Left colon (tissue), 2 donors: ENCODE measurements at places on chromosomes 6 and 20.
A peak's percentile ranks its signal among the peaks of the same experiment; 100 is the strongest.

- DNase-seq = no peak
Measured at GRCh38 chr20:62232194-62232593, 6.1 kb upstream of the OSBPL2 start.

- no peak for DNase-seq
Measured at GRCh38 chr6:138769102-138769676, 4.4 kb upstream of the CCDC28A start.

- no peak for DNase-seq
Measured at GRCh38 chr6:157514659-157515496, 133.9 kb downstream of the ZDHHC14 start.

DNA sequence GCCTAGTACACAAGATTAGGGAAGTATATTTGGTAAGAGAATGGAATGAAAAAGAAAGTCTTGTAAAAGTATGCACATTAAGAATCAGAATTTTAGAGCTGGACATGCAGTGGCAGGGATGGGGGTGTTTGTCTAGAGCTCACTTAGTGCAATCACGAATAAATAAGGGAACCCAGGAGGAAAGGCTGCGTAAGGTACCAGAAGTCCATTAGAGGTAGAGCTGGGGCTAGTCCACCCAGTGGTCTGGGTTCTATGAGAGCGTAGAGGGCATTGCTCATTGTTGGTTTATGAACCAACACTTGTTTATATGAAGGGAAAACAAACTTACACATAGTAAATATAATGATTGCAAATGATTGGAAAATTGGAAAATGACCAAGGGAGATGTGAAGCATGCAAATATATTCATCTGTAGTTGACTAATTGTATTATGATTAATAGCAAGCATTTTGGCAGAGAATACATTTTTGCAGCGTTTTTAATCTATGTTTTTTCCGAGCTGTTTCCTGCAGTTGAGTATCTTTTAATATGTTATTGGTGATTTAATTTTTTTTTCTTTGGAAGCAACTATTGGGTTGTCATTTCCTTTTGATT is 3.2 kb downstream of the CDC40 start:
- no peak for DNase-seq

- no peak for DNase-seq
Measured at GRCh38 chr6:52424513-52424912, 4.4 kb downstream of the EFHC1 start.

DNA sequence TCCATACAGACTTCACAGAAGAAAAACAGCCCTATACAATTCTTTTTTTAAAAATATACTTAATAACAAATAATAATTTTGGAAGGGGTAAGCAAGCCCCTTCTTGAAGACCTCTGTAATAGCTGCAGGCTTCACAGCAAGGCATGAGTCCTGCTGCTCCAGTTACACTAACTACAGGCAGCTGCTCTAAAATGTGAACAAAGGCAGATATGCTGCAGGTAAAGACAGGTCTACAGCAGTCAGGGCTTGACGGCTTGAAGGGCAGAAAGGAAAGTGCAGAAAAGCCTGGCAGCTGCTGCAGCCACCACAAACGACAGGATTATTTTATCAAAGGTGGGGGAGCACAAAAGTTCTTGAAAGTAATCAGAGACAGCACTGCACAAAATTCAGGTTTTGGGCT is 11.3 kb downstream of the FAXC start:
- no peak for DNase-seq

DNA sequence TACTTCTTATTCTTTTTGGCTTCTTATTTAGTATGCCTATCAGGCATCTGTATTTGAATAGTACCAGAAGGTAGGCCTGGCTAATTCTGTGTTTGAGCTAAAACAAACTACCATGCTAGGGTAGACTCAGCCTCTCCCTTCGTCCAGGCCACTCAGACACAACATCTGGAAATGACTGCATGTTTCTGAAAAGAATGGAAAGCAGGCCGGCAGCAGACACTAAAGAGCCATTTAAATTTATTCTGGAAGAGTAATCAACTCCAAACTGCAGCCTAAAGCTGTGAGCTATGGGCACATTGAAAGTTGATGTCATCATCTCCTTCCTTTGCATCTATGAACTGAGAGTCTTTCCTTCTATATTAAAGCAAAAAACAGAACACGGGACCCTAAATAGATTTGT is 70.9 kb upstream of the SAMD5 start:
- no peak for DNase-seq

GRCh38 chr20:63070301-63070625 is 63.5 kb upstream of the BHLHE23 start:
- peak; percentile 6 for DNase-seq

DNA sequence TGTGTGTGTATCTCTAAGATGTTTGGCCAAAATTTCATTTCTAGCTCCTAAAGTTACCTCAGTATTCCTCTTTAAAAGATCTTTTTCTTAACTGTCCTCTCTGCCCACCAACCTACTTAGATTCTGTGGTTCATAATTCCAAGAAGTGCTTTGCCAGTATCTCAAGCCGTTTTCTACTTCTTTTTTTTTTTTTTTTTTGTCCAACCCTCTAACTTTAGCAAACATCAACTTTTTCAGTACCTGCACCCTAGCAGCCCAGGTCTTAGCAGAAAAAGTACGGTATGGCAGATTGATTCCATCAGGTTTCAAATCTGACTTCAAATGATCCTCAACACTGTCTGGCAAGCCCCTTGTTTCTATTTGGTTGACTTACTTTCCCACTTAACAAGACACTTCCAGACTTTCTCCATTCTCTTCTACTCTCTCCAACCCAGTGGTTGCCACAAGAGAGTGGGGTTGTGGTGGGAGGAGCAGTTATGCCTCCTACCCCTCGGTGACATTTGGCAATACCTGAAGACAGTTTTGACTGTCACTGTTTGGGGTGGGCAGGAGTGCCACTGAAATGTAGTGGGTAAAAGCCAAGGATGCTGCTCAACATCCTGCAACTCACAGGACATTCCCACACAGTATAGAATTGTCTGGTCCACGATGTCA is 10.8 kb upstream of the MAN1A1 start:
- DNase-seq = no peak

DNA sequence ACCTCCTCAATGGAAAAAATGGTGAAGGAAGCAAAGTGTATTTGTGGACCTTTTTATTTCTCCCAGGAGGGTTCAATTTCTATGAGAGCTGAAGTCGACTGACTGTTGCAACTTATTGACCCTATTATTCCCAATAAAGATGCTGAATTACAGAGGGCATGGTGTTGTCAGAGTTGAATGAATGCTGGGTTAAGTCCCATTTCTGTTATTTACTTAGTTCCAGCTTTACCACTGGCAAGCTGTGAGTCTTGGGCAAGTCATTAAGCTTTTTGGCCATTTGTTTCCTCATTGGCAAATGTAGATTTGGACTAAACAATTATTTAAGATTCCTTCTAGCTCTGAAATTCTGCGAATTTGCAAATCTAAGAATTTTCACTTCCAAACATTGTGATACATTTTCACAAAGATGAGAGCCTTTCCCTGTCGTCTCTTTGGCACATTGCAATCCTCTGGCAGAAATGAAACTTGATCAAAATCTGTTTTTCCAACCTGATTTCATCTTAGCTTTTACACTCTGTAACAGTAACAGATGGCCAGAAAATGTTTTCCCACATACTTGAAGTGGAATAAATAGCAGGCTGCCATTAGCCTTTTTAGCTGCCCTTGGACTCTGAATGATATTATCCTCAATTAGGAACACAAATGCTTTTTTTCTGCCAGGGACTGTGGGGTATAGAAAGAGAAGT is 21.3 kb downstream of the BLTP3A start:
- DNase-seq = no peak

DNA sequence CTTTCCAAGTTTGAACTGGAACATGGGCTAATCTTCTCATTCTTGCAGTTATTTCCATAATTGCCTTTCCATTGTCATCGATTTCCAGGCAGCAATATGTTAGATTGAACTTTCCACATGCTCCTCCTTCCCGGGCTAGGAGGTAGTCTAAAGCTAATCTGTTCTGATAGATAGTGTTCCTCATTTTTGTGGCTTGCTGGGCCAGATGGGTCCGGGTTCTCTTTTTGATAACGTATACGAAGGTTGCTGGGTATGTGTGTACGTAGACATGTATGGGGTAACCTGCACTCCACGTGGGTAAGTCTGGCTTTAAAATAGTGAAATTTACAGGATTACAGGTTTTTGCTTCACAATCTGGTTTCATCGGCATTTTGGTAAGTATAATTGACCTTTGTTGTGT is 14.0 kb upstream of the GMPR start:
- DNase-seq = no peak

DNA sequence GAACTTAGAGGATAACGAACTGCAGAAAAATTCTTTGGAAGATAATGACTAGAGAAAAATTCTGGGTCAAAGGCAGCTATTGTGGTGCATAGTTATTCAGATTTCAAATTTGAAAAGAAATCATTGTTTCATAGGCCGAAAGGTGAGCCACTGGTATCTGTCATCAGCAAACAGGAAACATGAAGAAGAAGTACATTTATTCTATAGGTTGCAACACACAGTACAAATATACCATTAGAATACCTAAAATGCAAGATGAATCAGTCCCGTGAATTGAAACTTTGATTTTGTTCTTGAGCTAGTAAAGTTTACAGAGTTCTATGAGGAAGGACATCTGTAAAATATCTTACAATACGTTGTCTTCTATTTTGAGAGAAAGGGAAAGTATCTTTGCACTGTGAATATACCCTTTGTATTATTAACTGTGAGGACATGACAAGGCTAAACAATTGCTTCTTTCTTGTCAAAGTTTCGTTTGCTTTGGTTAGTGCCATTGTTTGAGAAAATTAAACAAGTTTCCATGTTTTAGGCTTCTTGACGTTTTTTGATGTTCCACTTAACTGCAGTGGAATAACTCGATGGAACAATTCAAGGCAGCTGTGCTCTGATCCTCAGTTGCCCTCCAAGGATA is 84.7 kb downstream of the HDGFL1 start:
- DNase-seq = no peak

DNA sequence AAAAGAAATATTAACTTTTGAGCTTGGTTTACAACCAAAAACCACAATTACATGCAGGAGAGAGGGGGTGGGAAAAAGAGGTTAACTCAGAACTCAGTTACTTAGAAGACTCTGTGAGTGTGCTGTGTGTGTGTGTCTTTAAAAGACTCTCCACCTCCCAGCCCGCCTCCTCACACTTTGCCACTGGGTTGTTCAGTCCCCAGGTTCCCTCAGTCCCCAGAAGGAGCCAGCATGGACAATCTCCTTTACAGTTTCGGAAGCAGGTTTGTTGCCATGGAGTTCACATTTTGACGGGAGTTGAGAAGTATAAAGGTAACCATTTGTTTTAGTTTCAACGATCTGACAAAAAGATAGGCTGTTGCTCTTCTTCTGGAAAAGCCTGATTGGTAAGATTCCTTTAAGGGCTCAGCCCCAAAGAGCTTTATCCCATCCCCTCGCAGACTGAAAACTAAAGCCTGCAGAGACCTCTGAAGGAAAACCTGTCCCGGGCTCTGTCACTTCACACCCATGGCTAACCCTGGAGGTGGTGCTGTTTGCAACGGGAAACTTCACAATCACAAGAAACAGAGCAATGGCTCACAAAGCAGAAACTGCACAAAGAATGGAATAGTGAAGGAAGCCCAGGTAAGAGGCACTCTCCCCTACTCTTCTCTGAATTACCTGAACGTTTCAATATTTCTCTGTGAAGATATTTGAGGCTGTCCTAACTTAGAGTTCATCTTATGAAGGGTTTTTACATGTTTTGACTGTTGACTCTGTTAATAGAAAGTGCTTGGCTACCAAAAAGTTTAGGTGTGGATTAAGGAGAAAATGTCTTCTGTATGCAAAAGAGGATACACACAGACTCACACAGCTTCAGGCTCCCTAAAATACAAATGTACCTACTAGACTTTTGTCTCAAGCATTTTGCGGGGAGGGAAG is at the start of gene SPTLC3:
Gene SPTLC3 (plus strand): TSS at position 212 of the 921 bp plus-strand sequence. CDS start 296 bp downstream, at position 508.
- DNase-seq = peak; percentile 57

GRCh38 chr20:37579106-37579505 is 51.4 kb upstream of the BLCAP start:
- no peak for DNase-seq

GRCh38 chr6:7919871-7920270 is 9.3 kb upstream of the TXNDC5 start:
- DNase-seq = no peak

- no peak for DNase-seq
Measured at GRCh38 chr20:45433316-45433715, 17.4 kb downstream of the PIGT start.

DNA sequence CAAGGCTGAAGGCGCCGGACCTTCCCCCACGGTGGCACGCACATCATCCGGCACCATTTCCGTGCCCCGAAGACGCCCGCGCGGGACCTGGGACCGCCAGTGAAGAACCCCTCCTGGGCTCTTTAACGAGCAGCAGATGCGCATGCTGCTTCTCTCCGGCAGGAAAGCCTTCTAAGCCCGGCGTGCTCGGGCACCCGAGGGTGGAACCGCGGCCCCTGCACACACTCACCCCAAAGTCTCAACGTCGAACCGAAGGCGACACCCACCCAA is 240 bp downstream of the FOXQ1 start:
- DNase-seq = no peak

- DNase-seq = no peak
Measured at GRCh38 chr6:20169786-20170185, 42.5 kb downstream of the MBOAT1 start.

- no peak for DNase-seq
Measured at GRCh38 chr20:17627101-17627955, 54.7 kb downstream of the RRBP1 start.
